Mesothelial cell of epicardium (in vitro differentiated cells): ENCODE measurements at places on chromosomes 12 and 14. TPM values are rescaled to one million over a fixed set of nuclear protein-coding genes. Genes with fewer than 3 reads are reported as not detected.

DNA sequence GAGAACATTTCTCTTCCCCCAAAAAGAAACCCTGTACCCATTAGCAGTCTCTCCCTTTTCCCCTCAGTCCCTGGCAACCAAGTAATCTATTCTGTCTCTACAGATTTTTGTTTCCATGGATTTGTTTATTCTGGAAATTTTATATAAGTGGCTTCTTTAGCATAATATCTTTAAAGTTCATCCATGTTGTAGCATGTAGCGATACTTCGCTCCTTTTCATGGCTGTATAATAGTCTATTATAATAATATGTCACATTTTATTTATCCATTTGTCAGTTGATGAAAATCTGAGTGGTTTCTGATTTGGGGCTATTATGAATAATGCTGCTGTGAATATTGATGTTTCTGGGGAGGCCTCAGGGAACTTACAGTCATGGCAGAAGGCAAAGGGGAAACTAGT lies 12.8 kb upstream of the MYO1H start:
- no peak for DNase-seq

GRCh38 chr12:15928870-15929571 lies 17.9 kb downstream of the DERA start:
- DNase-seq = no peak

GRCh38 chr12:67430708-67431335 lies 161.7 kb downstream of the CAND1 start:
- no peak for DNase-seq

DNA sequence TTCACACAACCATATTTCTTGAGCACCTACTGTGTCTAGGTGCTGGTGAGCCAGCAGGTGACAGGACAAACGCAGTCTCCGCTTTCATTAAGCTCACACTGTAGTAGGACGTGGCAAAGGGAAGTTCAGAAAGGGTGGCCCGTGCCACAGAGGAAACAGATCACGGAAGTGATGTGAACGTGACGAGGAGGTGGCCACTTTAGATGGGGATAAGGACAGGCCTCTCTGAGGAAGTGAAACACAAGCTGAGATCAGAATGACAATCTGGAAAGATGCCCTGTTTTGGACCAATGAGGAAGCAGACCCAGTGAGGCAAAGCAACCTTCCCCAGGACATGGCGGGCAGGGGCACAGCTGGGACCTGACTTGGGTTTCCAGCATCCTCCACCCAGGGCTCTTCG lies 127.4 kb upstream of the PRMT8 start:
- DNase-seq = no peak

GRCh38 chr12:48758186-48758585 lies 30.7 kb downstream of the ADCY6 start:
- no peak for DNase-seq

DNA sequence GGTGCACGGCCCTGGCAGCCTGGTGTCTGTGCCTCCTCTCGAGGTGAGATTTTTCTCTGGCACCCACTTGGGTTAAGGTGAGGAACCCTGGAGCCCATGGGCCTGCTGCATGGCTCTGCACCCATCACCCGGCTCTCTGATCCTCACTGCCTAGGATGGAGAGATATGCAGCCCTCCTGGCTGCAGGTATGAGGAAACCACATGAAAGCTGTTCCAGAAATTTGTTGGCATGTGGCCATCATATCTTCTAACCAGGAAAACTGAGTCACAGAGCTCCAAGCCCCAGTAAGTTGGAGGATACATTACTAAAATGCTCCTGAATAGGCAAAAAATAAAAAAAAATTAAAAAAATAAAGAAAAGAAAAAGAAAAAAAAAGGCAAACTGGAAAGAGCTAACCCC lies 39.3 kb upstream of the DDX11 start:
- DNase-seq = no peak

DNA sequence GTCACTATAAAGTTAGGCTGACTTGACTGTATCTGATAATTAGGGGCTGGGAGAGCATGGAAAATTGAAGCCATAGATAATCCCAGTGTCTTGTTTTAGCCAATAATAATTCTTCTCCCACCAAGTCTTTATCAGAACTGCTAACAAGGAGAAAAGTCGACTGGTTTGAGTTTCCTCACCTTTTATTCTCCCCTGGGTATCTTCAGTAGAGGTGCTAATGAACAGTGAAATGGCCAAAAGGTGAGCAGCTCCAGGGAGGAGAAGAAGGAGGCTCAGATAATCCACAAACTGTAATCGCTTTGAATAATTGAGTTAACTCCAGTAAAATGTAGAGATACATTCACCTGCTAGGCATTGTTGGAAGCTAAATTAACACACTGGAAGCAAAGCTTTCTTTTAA lies 72.6 kb downstream of the ETV6 start:
- no peak for DNase-seq

DNA sequence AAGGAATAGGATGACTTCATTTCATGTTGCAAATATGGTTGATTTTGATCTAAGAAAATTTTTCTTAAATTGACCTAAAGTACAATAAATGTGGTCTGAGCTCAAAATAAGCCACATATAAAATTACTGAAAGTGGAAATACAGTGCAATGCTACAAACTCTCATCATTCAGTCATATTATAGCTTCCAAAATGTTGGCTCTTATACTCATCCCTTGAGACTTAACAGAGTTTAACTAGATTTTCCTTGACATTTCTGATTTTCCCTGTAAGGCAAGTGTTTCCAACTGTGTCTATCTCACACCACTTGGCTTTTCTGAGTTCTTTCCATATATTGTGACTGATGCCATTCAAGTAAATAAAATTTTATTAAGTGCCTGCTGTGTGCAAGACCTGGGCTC lies 123.7 kb upstream of the NTF3 start:
- DNase-seq = no peak

DNA sequence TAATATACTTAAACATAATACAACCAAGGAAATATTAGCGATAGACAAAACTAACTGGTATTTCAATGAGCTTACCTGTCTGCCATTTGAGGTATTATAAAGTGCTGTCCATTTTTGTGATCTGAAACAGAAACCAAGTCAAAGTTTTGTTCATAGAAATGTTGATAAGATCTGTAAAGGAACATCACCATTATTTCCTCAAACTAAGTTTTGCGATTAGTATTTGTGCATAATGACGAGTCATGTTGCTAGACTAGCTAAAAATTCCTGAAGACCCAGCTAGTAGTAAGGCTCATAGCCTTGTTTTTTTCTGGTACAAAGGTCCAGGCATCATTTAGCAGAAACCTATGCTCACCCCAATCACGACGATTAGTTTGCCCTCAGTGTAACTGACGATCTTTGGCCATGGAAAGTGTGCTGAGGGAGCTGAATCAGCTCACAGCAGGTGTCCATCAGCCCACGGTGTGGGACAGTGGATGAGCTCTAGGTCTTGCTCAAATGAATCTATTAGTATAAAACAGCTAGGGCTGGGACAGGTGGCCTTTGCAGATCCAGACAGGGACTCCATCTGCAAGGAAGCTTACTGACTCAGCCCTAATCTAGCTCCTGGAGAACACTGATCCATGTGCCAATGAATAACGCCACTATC lies 28.7 kb downstream of the GIT2 start:
- no peak for DNase-seq

GRCh38 chr14:101587441-101587911 lies 26.2 kb downstream of the DIO3 start:
- no peak for DNase-seq

DNA sequence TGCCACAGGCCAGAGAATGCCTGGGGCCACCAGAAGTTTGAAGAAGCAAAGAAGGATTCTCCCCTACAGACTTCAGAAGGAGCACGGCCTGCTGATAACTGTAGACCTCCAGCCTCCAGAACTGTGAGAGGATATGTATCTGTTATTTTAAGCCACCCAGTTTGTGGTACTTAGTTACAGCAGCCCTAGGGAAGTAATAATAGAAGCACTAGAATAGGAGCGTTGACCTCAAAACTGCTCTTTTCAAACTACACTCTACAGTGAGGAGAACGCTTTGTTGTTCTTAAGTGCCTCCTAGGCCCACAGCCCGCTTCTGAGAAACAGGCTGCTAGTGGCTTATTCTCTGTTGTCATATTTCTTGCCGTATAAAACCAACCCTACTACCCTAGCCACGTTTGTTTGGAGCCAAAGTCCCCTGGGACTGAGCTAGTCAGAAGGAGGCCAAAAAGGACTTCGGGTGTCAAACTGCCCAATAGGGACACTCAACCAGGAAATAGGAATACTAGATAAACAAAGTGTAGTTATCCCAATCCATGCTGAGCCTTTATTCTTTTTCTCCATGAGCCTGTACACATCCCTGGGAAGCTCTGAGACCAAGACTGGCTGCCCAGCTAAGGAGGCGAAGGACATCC lies 38.5 kb upstream of the FRS2 start:
- DNase-seq = no peak

KRT82 gene
- total RNA-seq = not detected in 3 replicates

TAS2R14 gene
- total RNA-seq = 4.5 to 6.7 TPM (median 5.4 TPM) in 3 replicates

CPNE8 gene
- 5.6 to 8.8 TPM (median 8.1 TPM) in 3 replicates for total RNA-seq
